ENCODE measurements at places on chromosomes 16 and 17.

GRCh38 chr16:66428682-66429251 is 1.7 kb downstream of the BEAN1 start:
- no peak for DNase-seq

DNA sequence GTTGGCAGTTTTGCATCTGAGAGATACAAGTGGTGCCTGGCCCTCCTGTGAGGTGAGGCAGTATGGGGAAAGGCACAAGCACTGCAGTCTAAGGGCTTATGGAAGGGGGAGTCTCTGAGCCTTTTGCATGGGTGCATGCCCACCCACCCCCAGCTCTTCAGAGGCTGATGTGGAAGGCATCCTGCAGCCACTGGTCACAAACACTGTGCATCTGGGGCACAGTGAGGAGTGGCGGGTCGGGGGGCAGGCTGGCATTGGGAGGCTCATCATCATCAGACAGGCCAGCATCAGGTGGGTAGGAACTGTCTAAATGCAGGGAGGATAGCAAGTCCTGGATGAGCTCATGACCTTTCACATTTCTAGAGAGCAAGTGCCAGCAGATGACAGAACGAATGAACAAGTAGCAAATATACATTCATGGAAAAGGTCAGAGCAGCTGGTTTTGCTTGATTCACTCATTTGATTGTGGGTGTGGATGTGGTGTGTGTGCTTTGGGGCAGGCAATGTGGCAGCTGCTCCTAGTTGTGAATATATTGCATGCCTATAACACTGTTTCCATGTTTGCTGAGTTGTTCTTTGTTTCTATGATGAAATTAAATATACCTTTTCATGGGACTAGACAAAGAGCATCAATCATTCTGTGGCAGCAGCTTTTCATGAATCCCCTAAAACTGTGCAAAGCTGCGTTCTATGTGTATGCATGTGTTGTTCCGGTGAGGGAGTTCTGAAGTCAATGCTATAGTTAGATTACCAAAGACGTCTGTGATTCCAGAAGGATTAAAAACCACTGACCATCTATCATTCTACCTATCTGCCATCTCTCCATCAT is 29.2 kb downstream of the TRIM25 start:
- no peak for DNase-seq

GRCh38 chr17:63479495-63480184 is 2.8 kb downstream of the ACE start:
- no peak for DNase-seq

DNA sequence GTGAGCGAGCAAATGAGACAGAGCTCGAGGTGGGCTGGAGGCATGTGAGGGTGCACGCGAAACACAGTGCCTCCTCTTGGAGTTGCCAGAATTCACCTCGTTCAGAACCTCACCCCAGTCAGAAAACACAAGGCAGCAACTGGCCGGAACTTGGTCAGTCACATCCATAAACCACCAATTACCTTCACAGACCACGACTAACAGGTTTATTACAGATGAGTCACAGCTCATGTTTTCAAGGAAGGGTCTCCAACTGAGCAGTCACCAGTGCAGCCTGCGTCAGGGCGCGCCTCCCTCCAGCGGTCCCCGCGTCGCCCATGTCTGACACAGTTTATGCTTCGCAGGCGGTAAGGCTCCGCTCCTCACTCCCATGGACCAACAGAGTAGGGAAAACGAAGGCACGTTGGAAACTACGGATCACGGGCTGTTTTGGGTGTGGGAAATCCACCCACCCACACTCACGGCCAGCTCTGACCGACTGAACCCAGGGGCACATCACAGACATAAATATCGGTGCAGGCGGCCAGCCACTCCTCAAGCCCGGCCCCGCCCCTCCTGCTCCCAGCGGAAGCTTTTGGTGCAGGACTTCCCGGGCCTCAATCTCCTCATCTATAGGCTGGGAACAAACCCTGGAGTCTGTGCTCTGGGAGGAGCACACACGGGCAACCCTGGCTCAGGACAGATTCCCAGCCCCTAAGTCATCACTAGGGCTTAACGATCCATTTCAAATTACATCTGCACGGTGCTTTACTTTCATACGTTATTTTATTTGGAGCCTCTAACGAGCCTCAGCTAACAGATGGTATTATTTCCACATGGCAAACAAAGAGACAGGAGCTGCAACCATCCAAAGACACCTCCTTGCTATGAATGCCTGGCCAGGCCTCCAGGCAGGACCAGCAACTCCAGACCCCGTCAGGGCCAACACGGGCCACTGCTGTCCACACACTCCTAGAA is 126.3 kb downstream of the ZNF778 start:
- DNase-seq, result no peak

- DNase-seq, result no peak
These were observed 220.5 kb downstream of the PARN start for GRCh38 chr16:14409563-14409962.

DNA sequence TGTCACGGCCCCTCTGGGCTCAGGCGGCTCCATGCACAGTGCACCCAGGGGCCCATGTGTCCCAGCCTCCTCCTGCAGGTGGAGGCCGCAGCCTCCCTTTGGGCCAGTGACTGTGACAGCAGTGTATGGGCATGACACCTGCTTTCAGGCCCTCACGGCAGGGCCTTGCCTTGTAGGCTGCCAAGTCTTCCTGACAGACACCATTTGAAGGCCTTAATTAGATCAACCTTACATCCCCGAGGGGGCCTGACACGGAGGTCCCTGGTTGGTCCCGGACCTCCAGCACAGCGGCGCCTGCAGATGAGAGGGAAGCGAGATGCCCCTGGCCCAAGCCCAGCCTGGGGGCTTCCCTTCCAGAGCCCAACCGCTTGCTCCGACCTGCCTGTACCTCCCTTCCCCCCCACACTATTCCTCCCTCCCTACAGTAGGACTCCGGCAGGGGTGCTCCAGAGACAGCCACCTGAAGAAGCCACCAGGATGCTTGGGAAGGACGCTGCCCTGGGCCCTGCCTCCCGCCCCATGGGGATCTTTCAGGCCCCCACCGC is 31.9 kb downstream of the BAIAP2 start:
- DNase-seq, result no peak

GRCh38 chr17:28864991-28865849 is 10.4 kb downstream of the ERAL1 start:
- no peak for DNase-seq

DNA sequence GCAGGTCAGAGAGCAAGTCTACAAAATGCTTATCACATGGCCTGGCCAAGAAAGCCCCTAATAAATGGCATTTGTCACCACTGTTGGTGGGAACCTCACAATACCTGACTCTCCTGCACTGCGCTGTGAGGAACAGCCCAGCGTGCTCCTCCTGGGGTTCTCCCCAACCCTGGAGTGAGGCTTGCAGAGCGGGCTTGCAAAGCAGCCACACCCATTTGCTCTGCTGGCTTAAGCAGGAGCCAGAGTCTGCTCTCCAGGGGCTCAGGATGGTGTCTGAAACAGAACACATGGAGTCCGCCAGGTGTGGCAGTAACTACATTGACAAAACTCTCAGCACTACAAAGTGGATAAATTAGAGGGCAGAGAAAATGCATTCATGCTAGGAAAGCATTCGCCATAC is 331.0 kb upstream of the CCL2 start:
- DNase-seq, result no peak

DNA sequence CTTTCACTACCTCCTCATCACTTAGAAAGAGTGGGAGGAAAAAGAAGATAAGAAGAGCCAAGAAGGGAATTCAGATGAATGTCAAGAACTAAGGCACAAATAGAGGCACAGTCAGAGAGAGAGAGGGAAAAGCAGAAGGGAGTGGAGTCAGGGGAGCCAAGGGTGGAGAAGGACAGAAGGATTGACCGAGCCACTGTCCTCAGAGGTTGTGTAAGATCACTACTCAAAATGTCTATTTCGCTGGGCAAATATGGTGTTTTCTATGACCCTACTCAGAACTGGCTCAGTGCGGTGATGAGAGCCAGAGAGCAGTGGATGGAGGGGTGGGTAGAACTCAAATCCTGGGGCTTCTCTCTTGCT is 139.2 kb upstream of the HS3ST2 start:
- DNase-seq, result no peak

DNA sequence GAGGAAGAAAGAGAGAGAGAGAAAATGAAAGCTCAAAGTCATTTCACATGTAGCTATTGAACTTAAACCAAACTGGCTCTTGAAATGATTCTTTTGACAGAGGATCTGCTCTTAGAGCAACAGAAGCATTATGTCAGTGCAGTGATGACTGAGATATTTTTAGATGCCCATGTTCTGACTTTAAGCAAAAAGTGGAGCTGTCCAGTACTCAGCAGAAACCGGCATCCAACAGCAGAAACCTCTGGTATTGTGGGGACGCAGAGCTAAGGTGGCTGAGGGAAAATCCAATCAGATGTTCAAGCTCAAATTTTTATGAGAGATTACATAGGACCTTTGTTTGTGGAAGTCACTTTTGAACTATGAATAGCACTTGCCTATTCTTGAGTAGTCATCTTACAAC is 69.8 kb upstream of the ANKFN1 start:
- no peak for DNase-seq

- DNase-seq, result no peak
These were observed 7.8 kb upstream of the ALOX12B start for GRCh38 chr17:8095361-8095760.

DNA sequence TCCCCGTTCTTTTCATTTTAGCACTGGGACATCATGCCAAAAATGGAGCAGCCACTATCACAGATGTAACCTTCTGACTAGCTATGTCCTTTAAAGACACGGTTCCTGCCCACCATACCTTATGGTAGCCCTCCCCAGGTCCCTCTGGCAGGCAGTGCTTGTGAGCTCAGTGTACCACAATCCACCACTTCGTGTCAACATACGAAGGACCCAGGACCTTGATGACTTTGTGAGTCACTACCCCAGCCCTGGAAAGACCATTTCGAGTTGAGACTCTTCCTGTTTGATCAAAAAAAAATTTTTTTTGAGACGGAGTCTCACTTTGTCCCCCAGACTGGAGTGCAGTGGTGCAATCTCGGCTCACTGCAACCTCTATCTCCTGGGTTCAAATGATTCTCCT is 21.0 kb upstream of the FLCN start:
- DNase-seq, result no peak

DNA sequence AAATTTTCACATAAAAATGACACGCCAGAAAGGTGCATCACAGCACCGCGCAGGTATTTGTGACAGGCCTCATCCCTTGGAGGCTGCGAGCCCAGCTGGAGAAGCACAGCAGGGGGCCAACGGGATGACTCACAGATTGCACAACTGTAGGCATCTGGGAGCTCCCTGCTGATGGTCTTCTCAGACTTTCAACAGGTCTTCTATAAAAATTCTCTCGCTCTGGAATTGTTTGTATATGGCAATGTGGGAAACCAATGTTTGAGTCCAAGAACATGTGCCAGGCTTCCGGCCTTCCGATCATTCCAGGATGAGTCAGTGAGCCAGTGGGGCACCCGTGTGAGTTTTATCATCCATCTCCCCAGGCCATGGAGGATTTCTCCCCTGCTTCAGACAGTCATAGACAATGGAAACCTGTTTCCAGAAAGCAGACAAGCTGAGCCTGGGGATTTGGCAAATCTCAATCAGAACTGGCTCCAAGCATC is 24.1 kb upstream of the ADORA2B start:
- peak; percentile 22 for DNase-seq

GRCh38 chr16:81035975-81036750 is 521 bp downstream of the ATMIN start:
- DNase-seq, result peak; percentile 6

DNA sequence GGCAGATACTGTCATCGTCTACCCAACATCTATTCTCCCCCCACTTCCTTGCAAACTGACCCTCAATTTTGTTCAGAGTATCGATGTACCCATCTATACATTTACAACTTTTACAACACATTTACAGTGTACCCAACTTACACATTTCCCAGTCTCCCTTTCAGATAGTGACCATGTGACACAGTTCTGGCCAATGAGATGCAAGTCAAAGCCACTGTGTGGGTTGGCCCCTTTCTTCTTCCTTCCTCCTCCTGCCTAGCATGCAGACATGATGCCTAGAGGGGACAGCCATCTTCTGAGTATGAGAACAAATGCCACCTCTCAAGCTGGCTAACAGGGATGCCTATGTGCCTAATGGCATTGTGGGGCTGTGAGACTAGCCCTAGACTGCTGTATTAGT is 11.3 kb upstream of the NFAT5 start:
- no peak for DNase-seq

- no peak for DNase-seq
These were observed 113.4 kb downstream of the ENGASE start for GRCh38 chr17:79188048-79188447.

- no peak for DNase-seq
These were observed 296.3 kb downstream of the CPPED1 start for GRCh38 chr16:12507366-12507765.

DNA sequence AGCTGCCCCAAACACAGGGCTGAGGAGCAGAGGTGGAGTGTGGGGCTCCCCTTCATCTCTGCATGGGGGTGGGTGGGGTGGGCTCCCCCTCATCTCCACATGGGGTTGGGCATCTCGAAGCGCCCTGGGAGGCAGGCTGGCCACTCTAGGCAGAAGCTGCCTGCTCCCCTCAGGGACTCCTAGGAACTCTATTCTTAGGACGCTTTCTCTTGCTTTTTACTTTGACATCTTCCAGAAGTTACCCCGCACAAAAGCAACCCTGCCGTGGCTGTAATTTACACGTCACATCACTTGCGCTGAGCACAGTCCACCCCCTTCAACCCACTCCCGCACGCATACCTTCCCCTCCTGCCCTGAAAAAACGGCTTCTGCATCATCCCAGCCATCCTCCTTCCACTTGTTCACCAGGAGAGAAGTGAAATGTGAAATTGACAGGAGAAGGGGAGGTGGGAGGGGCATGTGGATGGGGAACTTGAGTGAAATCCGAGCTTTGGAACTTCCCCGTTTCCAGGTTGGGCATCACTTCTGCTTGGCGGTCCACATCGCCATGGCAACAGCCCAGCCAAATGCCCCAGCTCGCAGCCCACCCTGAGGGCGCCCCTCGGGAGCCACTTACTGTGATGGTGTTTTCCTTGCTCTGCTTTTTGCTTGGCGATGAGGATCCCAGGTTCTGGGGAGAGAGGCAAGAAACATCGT is 53.7 kb upstream of the RCVRN start:
- DNase-seq, result peak; percentile 71

- DNase-seq, result peak; percentile 33
These were observed 23.3 kb upstream of the SUPT4H1 start for GRCh38 chr17:58375256-58375655.

DNA sequence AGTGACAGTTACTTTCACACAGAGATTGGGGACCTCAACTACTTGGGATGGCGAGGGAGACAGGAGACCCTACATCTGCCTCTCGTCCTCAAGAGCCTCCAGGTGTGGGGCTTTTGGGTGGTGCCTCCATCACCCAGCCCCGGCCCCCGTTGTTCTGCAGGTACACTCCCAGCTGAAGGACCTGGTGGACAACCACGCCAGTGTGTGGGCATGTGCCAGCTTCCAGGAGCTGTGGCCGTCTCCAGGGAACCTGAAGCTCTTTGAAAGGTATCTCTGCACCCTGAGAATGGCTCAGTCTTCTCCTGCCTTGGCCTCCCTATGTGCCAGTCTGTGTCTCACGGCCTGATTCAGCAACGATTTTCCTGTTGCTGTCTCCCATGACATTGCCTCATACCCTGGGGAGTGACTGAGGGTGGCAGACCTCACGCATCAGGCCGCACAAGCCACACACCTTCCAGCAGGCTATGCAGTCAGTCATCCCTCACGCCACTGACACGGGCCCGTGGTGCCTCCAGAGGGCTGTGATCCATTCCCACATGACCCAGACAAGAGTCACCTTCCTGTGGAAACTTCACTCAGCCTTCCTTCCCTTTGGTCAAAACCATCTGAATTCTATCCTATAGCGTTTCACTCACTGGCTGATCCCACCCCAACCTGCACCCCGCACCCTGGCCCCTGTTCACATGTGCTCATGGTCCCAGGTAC is 3.7 kb downstream of the CCNF start:
- no peak for DNase-seq

GRCh38 chr17:20988896-20989295 is 53.9 kb downstream of the USP22 start:
- DNase-seq, result no peak
